ENCODE measurements at places on chromosomes 6 and 20. TPM values are rescaled to one million over a fixed set of nuclear protein-coding genes. Genes with fewer than 3 reads are reported as not detected.

The EFCAB8 gene
- not detected for total RNA-seq

The CST5 gene
- total RNA-seq, result not detected

The CNKSR3 gene
- 5.0 TPM for total RNA-seq

The TGM3 gene
- total RNA-seq, result 0.31 TPM

The HMGA1 gene
- 34.4 TPM for total RNA-seq

The COL11A2 gene
- 3.4 TPM for total RNA-seq

The NRSN1 gene
- total RNA-seq, result 31.6 TPM

The NMBR gene
- 6.6 TPM for total RNA-seq

The MATN4 gene
- not detected for total RNA-seq

The POLH gene
- 17.8 TPM for total RNA-seq

The SAMD3 gene
- total RNA-seq, result 15.3 TPM

The SULF2 gene
- total RNA-seq, result 21.3 TPM

The BCAS1 gene
- total RNA-seq, result 5.0 TPM

The EPPIN gene
- not detected for total RNA-seq

The XKR7 gene
- 18.2 TPM for total RNA-seq

The NDUFAF5 gene
- 46.6 TPM for total RNA-seq

The CSTF1 gene
- 31.0 TPM for total RNA-seq

The REM1 gene
- 0.31 TPM for total RNA-seq

The C20orf144 gene
- 0.31 TPM for total RNA-seq

The BPI gene
- not detected for total RNA-seq

The METTL24 gene
- 1.6 TPM for total RNA-seq

The PGC gene
- total RNA-seq, result not detected

The GLP1R gene
- total RNA-seq, result not detected
